ENCODE measurements at places on chromosomes 2 and 18.
A peak's percentile ranks its signal among the peaks of the same experiment; 100 is the strongest.

DNA sequence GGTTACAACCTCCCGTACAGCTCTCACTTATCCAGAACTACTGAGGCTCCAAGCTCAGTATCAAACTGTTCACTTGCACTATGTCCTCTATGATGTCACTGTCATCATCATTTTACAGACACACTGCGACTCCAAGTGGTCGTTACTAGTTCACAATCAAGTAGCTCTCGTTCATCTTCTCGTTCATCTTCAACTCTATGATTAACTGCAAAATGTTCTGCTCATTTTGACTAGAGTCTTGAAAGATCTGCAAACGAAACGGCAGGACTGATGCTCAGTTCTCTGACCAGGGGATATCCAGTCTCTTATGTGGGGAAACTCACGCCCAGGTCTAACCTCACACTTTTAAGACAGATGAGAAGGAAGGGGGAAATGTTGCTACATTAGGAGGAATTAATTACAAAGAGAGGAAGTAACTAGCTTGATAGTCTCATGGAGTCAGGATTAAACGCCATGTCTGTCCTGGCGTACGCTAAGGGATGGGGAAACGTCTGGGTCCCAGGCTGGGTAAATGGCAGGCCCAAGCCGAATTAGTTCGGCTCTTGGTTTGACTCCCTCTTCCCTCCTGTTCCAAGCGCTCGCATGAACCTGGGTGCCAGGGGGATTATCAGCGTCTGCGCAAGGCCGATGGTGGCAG, 794 bp upstream of the CHCHD5 start:
- peak; percentile 75 for DNase-seq
- peak overlapping the region; percentile 76 for H3K4me3 ChIP-seq
- H3K27me3 ChIP-seq = peaks cover 4% of the 10 kb centered on the region
- H3K27ac ChIP-seq = peak overlapping the region; percentile 97

GRCh38 chr2:174585657-174586252, 11.8 kb downstream of the WIPF1 start:
- no peaks in the 10 kb centered on the region for H3K4me1 ChIP-seq
- H3K36me3 ChIP-seq = no peaks in the 10 kb centered on the region
- H3K27ac ChIP-seq = no peak overlapping the region

DNA sequence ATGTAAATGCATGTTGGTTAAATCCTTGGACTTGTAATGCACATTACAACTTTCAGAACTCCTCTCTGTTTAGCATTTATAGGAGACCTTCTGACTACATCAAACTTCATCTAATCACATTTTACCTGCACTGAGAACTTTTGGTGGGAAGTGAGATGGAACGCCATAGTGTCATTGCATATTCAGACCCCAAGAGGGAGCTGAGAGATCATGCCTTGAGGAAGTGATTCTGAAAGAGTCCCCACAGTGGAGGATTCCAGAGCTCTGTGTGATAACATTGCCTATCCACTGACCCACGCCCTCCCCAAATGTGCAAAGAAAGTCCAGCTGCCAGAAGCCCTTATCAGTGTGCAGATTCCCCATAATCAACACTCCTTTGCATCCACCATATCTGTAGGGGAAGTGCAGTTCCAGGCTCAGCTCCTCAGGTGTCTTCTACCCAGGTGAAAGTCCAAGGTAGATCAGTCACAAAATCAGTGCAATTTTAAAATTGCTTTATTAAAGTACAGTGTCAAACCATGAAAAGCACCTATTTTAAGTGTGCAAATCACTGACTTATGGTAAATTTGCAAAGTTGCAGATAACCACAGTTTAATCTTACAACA, 212.4 kb downstream of the RPIA start:
- no peak overlapping the region for H3K27ac ChIP-seq
- no peaks in the 10 kb centered on the region for H3K4me1 ChIP-seq
- peak; percentile 58 for DNase-seq

DNA sequence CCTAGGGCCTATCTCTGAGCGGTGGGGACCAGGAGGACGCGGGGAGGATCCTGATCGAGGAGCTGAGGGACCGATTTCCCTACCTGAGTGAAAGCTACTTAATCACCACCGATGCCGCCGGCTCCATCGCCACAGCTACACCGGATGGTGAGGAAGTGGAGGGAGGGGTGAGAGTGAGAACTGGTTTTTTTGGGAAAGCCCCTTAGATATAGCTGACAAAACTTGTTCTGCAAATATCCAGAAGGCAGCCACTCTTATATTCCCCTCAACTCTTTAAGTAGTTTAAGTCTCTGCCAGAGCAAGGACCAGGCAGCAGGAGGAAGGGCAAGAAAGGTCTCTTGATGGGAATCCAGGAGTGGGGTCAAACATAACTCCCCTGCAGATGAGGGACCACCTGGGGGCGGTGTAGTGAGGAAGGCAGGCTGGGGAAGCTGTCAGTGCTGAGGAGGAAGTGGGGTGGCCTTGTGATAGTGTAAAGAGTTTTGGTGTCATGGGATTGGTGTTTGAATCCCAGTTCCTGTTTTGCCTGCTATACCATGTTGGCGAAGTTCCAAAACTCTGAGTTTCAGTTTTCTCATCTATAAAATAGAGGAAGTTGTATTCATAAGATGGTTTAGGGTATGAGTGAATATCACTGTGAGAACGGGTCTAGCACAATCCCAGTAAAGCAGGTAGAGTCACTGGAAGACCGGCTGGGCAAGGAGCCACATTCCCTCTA, 3.4 kb downstream of the NAGK start:
- DNase-seq = no peak
- no peak overlapping the region for H3K4me3 ChIP-seq
- peaks cover 40% of the 10 kb centered on the region for H3K36me3 ChIP-seq
- peaks cover 34% of the 10 kb centered on the region for H3K4me1 ChIP-seq
- H3K27ac ChIP-seq = no peak overlapping the region
- H3K27me3 ChIP-seq = no peaks in the 10 kb centered on the region

DNA sequence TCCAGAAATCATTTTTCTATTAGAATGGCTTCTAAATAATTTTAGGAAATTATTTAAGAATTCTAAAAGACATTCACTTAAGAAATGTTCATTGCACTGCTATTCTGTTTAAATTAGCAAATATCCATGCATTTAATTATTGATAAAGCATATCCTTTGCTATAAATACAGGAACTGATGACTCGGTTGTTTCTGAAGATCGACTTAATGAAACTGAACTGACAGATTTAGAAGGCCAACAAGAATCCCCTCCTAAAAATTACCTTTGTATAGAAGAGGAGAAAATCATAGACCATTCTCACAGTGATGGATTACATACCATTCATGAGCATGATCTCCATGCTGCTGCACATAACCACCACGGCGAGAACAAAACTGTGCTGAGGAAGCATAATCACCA, 59.4 kb downstream of the SLC39A10 start:
- H3K4me3 ChIP-seq = no peak overlapping the region
- H3K4me1 ChIP-seq = no peaks in the 10 kb centered on the region
- H3K27me3 ChIP-seq = no peaks in the 10 kb centered on the region

GRCh38 chr2:173079973-173080860, 4.6 kb downstream of the MAP3K20 start:
- peaks cover 3% of the 10 kb centered on the region for H3K27me3 ChIP-seq
- H3K27ac ChIP-seq = no peak overlapping the region

DNA sequence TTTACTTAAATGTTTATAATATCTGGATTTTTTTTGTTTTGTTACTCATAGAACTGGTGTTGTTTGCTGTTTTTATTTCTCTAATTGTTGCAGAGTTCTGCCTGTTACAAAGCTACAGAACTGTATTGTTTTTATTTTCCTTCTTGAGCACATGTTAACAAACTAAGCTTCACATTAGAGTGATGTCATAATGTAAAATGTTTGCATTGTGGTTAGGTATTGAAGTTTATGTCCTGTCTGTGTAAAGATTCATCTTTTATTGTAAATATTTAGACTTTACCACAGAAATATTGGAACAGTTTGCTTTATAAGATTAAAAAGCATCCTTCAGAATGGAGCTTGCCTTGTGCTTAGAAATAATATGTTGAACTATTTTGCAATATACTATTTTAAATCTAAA, 67.7 kb downstream of the CLIP4 start:
- H3K4me3 ChIP-seq = no peak overlapping the region
- no peaks in the 10 kb centered on the region for H3K36me3 ChIP-seq
- H3K4me1 ChIP-seq = no peaks in the 10 kb centered on the region
- no peak overlapping the region for H3K27ac ChIP-seq
- no peaks in the 10 kb centered on the region for H3K27me3 ChIP-seq

DNA sequence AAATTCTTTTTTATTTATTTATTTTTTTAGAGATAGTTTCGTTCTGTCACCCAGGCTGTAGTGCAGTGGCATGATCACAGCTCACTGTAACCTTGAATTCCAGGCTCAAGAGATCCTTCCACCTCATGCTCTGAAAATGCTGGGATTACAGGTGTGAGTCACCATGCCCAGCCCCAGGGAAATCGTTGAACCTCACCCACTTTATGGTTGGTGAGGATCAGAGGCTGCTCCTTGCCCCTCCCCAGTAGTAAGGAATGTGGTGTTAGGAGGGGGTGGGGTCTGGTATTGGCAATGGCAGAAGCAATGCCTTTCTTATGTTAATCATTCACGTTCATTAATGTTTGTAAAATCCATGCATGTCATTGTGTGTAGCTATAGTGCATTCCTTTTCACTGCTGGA, 161.9 kb downstream of the SUCLG1 start:
- H3K27ac ChIP-seq = peak overlapping the region; percentile 43
- H3K4me3 ChIP-seq = no peak overlapping the region
- DNase-seq = peak; percentile 88
- peaks cover 99% of the 10 kb centered on the region for H3K4me1 ChIP-seq
- H3K36me3 ChIP-seq = no peaks in the 10 kb centered on the region
- no peaks in the 10 kb centered on the region for H3K27me3 ChIP-seq

DNA sequence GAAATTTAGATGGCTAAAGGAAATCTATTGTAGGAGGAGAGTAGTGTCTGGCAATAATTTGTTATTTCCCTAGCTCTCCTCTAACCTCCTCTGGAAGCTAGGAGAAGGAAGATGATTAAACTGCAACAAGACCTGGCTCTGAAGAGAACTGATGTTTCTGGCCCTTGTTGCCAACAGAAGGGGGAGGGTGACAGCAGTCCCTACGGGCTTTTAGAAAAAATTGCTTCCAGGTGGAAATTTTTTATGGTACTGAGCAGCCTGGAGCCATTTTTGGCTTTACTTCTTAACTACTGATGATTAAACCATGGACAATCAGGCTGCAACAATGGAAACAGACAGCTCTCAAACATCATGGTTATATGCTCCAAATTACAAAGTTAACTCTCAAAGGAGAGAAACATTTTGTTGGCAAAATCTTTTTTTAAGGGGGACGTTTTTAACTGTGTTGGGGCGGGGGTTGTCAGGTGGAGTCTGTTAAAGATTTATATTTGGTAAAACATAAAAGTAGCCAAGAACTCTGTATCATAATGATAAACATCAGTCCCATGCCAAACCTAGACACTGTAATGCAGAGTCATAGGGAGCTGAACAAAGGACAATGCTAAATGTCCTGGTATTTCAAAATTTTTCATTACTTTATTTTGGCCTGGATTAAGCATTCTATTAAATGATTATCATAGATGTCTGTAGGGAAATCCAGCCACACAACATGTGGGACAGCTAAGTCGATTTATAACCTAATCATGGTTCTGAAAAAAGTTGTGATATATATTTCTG, 70.0 kb downstream of the EXOC6B start:
- no peak overlapping the region for H3K4me3 ChIP-seq
- no peaks in the 10 kb centered on the region for H3K27me3 ChIP-seq
- peaks cover 74% of the 10 kb centered on the region for H3K4me1 ChIP-seq
- DNase-seq = peak; percentile 17

GRCh38 chr2:72015266-72015665, 132.4 kb downstream of the CYP26B1 start:
- no peaks in the 10 kb centered on the region for H3K4me1 ChIP-seq
- H3K27ac ChIP-seq = no peak overlapping the region
- H3K27me3 ChIP-seq = peaks cover 8% of the 10 kb centered on the region

DNA sequence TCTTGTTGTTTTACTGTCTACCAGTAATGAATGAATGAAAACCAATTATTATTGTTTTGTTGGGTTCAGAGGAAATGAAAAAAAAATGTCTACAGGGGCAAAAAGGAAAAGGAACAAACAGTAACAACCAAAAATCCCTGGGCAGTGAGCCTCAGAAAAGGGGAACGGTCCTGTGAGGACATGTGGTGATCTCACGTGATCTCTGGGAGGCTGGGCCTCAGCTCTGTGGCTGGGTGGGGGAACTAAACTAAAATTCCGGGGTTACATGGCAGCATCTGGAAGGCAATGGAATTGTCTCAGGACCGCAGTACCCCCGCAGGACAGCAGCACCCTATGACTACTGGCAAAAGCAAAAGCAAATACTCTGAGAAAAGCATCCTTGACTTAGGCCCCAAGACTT, 80.1 kb downstream of the AFF3 start:
- no peak overlapping the region for H3K27ac ChIP-seq
- no peak overlapping the region for H3K4me3 ChIP-seq
- H3K36me3 ChIP-seq = no peaks in the 10 kb centered on the region
- H3K27me3 ChIP-seq = peaks cover 18% of the 10 kb centered on the region
- DNase-seq = no peak

- DNase-seq = no peak
- no peaks in the 10 kb centered on the region for H3K4me1 ChIP-seq
- no peaks in the 10 kb centered on the region for H3K36me3 ChIP-seq
- no peak overlapping the region for H3K4me3 ChIP-seq
- H3K27ac ChIP-seq = no peak overlapping the region
Observed at GRCh38 chr2:8230466-8230865, 451.4 kb upstream of the ID2 start.

DNA sequence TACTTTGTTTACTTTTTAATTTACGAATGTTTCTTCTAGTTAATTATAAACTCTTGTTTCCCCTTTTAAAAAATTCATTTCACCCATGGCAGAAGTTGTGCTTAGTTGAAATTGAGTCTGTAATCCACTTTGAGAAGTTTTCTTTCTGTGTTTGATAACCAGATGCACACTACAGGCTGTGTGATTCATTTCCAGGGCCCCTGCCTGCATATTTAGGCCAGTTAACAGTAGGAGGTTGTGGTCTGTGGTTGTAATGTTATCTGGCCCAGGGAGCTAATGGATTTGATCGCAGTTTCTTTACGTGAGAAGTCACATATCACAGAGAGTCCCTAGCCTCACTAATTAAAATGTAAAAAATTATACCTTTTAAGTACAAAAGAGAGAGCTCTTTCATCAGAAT, 3.3 kb downstream of the CDH7 start:
- no peaks in the 10 kb centered on the region for H3K4me1 ChIP-seq
- no peak overlapping the region for H3K27ac ChIP-seq
- H3K36me3 ChIP-seq = no peaks in the 10 kb centered on the region
- no peak overlapping the region for H3K4me3 ChIP-seq

GRCh38 chr2:132909427-132909826, 239.4 kb upstream of the LYPD1 start:
- H3K27me3 ChIP-seq = no peaks in the 10 kb centered on the region
- no peaks in the 10 kb centered on the region for H3K36me3 ChIP-seq
- H3K4me1 ChIP-seq = no peaks in the 10 kb centered on the region
- H3K27ac ChIP-seq = no peak overlapping the region
- no peak overlapping the region for H3K4me3 ChIP-seq

GRCh38 chr18:21183670-21184069, 58.4 kb upstream of the GREB1L start:
- peak; percentile 10 for DNase-seq
- H3K27me3 ChIP-seq = no peaks in the 10 kb centered on the region
- no peaks in the 10 kb centered on the region for H3K36me3 ChIP-seq
- no peak overlapping the region for H3K4me3 ChIP-seq
